Subcutaneous preadipocyte (primary cell): ENCODE measurements at places on chromosomes 5 and 9. TPM values are rescaled to one million over a fixed set of nuclear protein-coding genes. Genes with fewer than 3 reads are reported as not detected.

Gene IFT74
- total RNA-seq, result 14.3 and 14.7 TPM in 2 replicates

Gene FSTL4
- not detected in 2 replicates for total RNA-seq

Gene PCDHB5
- total RNA-seq, result under 0.01 and 0.20 TPM in 2 replicates

Gene ARSI
- total RNA-seq, result 2.0 and 2.2 TPM in 2 replicates

Gene TRIM36
- total RNA-seq, result under 0.01 and 0.39 TPM in 2 replicates
